Activated gamma-delta T cell treated with Interleukin-2 at 50 U/mL for 16 hours (primary cell): ENCODE measurements at places on chromosomes 3 and 15.

DNA sequence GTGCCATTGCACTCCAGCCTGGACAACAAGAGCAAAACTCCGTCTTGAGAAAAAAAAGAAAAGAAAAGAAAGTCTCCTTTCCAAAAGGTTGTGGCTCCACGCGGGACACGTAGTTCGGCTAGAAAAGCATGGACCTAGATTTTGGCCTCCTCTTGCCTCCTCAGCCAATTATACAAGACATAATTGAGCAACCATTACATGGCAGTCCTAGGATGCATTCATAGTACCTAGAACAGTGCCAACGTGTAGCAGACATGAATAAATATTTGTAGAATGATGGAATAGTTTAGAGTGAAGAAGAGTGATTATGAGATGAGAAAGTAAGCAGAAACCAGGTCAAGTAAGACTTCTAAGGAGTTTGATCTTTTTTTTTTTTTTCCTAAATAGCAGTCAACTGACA lies 112.5 kb downstream of the ZNF609 start:
- no peak for DNase-seq

GRCh38 chr3:127808197-127808596 lies 14.1 kb downstream of the MGLL start:
- DNase-seq = no peak

DNA sequence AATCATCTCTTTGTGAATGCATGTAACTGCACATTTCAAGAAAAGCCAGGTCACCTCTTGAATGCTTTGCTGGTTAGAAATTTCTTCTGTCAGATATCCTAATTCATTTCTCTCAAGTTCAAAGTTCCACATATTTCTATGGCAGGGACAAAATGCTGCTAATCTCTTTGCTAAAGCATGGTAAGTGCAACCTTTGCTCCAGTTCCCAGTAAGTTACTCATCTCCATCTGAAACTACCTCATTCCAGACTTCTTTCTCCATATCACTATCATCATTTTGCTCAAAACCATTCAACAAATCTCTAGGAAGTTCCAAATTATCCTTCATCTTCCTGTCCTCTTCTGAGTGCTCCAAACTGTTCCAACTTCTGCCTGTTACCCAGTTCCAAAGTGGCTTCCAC lies 230.6 kb downstream of the ZMAT3 start:
- DNase-seq = no peak

DNA sequence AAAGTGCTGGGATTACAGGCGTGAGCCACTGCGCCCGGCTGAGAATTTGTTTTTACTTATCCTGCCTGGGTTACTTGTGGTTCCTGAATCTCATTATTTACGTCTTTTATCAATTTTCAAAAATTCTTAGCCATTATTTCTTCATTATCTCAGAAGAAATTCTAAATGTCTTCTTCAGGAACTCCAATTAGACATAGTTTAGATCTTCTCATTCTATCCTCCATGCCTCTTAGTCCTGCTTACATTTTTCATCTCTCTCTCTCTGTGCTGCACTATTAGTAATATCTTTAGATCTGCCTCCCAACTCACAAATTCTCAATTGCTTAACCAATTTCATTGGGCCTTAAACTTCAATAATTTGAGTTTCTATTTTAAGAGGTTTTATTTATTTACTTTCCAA lies 124.4 kb upstream of the MRPS22 start:
- DNase-seq = no peak

DNA sequence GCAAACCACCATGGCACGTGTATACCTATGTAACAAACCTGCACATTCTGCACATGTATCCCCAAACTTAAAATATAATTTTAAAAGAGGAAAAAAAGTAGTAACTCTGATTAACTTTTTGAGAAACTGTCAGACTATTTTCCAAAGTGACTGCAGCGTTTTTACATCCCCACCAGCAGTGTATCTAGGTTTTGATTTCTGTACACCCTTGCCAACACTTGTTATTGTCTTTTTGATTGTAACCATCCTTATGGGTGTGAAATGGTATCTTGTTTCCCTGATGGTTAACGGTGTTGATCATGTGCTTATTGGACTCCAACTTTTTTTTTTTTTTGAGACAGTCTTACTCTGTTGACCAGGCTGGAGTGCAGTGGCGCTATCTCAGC lies 23.0 kb upstream of the ALPK3 start:
- DNase-seq = no peak
